ENCODE measurements at places on chromosomes 5 and 9.

DNA sequence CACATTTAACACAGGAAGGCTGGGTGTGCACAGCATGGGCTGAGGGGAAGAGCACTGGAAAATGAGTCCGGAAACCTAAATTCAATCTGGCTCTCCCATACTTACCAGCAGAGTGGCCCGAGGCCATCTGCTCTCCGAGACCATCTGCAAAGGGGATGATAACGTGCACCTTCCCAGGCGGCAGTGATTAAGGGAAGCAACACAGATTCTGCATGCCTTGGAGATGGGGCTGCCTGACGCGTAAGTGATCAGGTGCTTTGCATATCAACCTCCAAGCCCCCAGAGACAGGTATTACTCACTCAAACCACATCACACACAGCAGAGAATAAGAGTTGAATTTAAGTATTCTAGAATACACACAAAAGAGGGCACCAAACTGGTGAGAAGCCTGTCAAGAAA is 9.1 kb downstream of the EPB41L4B start:
- no peak for DNase-seq

DNA sequence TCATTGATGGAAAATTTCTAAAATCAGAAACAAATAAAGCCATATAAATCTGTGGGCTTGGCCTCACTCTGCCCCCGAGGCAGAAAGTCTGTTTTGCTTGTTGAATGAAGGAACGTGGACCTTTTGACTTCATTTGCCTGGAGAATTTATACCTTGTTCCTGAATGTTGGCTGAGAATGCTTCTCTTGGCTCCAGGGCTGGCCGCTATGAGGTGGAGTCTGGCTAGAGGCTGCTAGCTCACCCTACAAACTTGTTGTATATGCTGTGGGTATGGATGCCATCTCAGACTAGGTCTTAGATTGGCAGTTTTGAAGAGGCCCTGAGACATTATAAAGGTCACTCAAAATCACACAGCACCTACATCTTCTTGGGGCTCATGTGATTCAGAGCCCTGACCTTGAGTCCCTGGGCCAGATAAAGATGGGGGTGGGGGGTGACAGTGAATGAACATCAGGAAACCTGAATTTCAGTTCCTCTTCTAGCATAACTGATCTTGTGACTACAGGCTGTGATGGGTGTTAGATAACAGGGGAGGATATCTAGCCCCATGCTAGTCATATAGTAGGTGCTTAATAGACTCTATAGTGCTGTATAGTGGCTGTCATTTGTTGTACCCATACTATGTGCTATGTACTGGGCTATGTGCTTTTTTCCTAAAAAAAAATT is 2.8 kb downstream of the GM2A start:
- DNase-seq, result peak; percentile 57

DNA sequence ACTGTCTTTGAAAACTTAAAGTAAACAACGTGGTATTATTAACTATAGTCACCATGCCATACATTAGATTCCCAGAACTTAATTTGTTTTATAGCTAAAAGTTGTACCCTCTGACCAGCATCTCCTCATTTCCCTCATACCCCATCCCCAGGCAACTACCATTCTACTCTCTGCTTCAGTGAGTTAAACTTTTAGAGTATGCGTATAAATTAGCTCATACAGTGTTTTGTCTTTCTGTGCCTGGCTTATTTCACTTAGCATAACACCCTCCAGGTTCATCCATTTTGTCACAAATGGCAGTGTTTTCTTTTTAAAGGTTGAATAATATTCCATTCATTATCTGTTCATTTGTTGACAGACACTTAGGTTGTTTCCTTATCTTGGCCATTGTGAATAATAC is 14.2 kb downstream of the COMMD10 start:
- no peak for DNase-seq

- no peak for DNase-seq
These were observed 5.7 kb downstream of the IL6ST start for GRCh38 chr5:55988979-55989638.

- peak; percentile 3 for DNase-seq
These were observed 56.7 kb downstream of the TSSK1B start for GRCh38 chr5:113378081-113378480.

DNA sequence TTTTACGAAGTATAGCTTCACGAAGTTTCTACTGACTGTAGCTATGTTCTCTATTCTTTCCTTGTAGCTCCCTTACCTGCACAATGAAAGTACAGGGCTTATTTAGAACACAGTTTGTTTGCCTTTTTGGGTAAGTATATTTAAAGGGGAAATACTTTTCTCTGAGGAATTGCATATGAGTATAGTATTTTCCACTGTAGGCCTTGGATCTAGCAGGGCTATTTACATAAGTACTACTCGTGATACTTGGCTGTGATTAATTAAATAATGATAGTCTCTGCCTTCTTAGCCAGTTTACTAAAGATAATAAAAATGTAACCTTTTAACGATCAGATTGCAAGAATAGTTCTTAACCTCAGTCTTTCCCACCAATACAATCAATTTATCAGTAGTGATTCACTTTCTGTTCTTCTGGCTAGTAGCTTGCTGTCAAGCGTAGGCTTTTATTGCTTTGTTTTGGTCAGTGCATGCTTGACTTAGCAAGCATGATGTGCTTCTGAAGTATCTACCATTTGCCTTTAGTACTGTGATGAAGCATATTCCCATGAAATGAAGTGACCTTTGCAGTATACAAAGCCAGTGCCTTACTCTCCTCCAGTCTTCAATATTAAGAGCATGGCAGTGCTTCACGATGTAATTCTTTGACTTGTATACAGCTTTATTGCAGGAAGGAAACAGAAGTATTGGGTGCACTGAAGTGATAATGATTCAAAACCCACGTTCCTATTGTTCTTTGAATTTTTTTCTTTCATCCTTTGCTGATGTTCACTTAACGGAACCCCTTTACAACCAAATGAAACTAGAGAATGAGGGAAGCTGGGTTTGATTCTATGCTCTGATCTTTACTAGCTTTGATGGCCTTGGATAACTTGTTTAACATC is 64.2 kb downstream of the SLC44A1 start:
- no peak for DNase-seq

DNA sequence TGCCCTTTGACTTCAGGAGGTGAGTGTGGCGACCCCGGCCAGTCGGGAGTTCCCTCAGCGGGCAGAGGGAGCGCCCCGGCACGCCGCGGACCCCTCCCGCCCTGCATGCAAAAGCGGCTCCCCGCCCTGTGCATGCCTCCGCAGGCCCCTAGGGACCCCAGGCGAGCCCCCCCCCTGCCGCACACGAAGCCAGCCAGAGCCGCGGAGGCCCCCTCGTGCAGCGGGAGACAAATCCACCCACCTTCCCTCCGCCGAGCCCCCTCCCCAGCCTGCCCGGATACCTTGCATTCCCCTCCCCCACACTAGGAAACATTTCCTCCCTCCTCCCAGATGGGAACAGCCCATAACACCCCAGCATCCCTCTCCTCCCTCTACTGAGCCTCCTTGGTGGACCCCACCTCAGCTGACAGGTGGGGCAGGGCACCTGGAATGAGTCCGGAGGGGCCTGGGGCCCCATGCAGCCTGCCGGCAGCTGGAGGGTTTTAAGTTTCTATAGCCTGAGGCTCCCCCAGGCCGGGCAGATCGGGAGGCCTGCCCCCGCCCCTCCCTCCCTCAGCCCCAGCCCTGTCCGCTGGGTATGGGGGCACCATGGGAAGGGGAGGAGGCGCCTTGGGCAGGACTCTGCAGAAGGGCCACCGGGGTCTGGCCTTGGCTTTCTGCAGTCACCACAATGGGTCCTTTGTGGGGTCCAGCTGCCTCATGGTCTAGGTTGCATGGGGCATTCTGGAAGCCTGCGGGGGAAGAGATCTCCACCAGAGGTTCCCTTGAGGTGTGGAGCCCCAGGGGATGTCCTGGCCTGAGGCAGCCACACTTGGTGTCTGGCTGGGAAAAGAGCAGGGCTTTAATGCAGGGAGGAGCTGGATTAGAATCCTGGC is 601 bp downstream of the ERGIC1 start:
- no peak for DNase-seq

- no peak for DNase-seq
These were observed 330.3 kb downstream of the GADD45G start for GRCh38 chr9:89935115-89935514.

DNA sequence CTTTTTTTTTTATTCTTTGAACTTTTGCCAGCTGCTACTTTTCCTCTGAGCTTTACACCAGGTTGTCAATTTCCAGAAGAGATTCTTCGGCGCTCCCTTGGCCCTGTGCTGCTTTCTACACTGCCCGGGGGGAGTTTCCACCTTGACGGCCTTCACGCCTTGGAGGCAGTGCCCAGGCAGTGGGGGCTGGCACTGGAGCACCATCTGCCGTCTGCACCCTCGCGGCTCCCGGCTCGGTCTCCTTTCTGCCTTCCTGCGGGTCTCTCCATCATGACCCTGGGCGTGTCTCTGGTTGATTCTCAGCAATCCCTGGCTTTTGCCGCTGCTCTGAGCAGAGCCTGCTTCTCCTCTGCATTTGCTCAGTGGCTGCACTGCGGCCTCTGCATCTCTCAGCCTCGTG is 2.9 kb downstream of the SLC6A18 start:
- no peak for DNase-seq

DNA sequence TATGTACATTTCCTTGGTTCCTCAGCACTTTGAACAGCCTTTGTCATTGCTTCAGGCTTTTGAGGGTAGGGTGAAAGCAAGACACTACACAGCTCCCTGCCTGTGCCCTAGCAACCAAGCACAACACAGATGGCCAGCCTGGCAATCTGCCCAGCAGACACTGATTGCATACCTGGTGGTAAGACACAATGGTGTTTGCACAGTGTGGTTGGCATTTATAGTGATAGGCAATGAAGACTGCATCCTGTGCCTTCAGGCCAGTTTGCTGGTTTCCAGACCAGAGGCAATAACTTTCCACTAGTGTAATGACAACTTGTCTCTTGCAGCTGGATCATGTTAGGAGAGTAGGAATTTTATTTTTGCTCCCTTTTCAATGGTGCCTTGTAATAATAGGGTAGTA is 144.5 kb upstream of the TNC start:
- DNase-seq, result no peak

- DNase-seq, result no peak
These were observed 139.8 kb downstream of the TMEM161B start for GRCh38 chr5:88128813-88129212.

- DNase-seq, result no peak
These were observed 44.1 kb upstream of the FSD1L start for GRCh38 chr9:105403552-105404248.

DNA sequence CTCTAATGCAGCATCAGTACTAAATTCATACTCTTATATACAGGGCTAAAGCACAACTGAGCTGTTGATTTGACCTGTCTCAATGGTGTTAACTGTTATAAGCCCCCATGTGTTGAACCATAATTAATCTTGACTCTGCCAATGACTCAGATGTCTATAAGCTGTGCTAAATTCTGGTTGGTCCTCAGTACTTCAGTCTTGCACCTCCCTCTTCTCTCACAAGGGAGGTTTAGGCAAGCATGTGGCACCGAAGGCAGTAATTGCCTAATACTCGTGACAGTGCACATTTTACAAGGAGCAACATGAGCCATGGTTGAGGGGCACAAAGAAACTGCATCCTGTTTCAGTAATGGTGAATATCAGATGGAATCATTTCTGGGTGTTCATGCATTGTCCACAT is 255.9 kb downstream of the TRPM3 start:
- peak; percentile 66 for DNase-seq

DNA sequence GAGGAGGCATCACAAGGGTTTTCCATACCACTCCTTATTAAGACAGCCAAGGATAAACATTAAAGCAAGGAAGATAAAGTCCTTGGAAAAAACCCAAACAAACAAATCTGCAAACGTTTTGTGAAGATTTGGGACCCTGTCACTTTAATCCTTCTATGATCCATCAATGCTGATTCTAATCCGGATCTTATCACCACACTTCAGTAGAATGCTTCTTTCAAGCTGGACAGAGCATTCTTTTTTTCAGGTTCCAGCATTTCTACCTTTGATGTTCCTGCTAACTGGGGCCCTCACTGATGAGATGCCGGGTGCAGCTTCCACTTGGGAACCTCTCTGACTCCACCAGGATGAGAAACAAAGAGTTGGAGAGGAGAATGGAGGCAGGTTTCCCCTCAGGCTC is 132.8 kb upstream of the SHB start:
- DNase-seq, result no peak

GRCh38 chr9:131912671-131913070 is 167.0 kb downstream of the MED27 start:
- no peak for DNase-seq

DNA sequence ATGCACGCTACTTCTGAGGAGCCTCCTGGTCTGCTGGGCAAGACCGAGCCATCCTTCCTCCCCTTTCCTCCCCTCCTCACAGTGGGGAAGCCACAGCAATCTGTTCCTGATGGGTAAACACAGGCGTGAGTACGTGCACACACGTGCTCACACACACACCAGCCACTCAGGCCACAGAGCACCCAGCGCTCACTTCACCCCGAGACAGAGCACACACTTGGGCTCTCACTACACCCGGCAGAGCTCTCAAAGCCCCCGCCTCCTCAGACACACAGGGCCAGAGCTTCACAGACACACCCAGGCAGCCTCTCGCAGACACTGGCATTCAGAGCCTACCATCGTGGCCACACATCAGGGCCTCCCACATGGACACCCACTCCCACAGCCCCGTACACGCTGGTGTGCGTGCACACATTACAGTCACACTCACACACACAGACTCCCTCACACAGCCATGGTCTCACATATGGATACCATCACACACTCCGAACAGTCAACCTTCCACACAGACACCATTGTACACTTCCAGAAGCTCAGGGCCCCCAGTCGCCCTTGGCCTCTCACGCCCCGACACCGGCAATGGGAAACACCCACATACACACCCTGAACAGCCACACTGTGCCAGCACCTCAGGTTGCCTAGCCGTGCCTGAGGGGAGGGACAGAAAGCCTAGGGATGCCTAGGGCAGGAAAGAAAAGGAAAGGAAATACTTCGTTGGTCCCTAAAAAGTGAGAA is 13.5 kb downstream of the CNTFR start:
- DNase-seq, result no peak

DNA sequence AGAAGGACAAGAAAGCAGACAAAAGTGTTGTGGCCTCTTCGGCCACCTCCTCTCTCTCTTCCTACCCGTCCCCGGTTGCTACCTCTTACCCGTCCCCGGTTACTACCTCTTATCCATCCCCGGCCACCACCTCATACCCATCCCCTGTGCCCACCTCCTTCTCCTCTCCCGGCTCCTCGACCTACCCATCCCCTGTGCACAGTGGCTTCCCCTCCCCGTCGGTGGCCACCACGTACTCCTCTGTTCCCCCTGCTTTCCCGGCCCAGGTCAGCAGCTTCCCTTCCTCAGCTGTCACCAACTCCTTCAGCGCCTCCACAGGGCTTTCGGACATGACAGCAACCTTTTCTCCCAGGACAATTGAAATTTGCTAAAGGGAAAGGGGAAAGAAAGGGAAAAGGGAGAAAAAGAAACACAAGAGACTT is 2.4 kb downstream of the EGR1 start:
- no peak for DNase-seq

GRCh38 chr5:87048156-87048555 is 219.5 kb upstream of the RASA1 start:
- DNase-seq, result no peak

All from HL-60 (cell line).